ENCODE measurements at places on chromosomes 4 and X.

GRCh38 chr4:112402098-112402497, 104.9 kb downstream of the ALPK1 start:
- no peaks in the 10 kb centered on the region for H3K4me1 ChIP-seq
- H3K4me3 ChIP-seq: no peak overlapping the region
- H3K27ac ChIP-seq: no peak overlapping the region
- no peaks in the 10 kb centered on the region for H3K27me3 ChIP-seq
- DNase-seq: no peak

DNA sequence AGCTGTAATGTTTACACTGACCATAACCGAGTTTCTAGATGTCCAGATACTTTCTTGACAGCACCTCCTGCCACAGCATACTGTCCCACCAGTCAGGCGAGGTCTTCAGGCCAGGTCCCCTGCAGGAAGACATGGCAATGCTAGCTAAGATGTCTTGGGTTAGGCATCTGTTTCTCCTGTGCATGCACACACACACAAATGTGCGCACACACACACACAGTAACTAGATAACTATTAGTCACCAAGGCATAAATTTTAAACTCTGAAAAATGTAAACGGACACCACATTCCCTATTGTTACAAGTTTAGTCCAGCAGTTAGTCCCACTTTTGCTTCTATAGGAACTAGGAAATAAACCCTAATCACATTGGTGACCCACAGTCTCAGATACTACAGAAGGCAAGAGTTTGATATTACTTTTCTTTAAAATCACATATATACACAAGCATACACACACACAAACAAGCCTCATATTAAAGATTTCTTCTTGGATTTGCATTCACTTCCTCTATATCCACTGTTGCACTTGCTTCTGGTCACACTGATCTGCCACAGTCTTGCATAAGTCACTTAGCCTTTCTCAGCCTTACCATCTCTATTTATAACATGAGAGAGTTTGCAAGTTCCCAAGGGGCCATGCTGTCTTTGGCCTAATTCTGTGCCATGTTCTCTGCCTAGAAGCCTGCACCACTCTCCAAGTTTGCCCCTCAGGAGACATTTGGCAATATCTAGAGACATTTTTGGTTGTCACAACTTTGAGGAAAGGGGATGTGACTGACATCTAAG, 32.2 kb downstream of the IL21 start:
- no peaks in the 10 kb centered on the region for H3K4me1 ChIP-seq
- no peaks in the 10 kb centered on the region for H3K36me3 ChIP-seq
- DNase-seq: no peak
- no peaks in the 10 kb centered on the region for H3K27me3 ChIP-seq
- no peak overlapping the region for H3K4me3 ChIP-seq

GRCh38 chr4:79923281-79923680, 149.7 kb downstream of the ANTXR2 start:
- H3K27me3 ChIP-seq: no peaks in the 10 kb centered on the region
- H3K36me3 ChIP-seq: no peaks in the 10 kb centered on the region
- H3K4me3 ChIP-seq: no peak overlapping the region
- DNase-seq: no peak
- H3K27ac ChIP-seq: no peak overlapping the region

GRCh38 chr4:151532001-151532708, 123.2 kb downstream of the FHIP1A start:
- peak overlapping the region; percentile 83 for H3K27ac ChIP-seq
- no peaks in the 10 kb centered on the region for H3K27me3 ChIP-seq
- H3K36me3 ChIP-seq: no peaks in the 10 kb centered on the region
- no peak for DNase-seq

GRCh38 chrX:53422861-53423306, at the start of gene RIBC1:
TSS of gene RIBC1 (plus strand) at chrX:53422873. CDS start at chrX:53426277, 3,404 bp downstream.
- peaks cover 18% of the 10 kb centered on the region for H3K4me1 ChIP-seq
- H3K4me3 ChIP-seq: peak within 1 kb of the TSS; percentile 86
- H3K27ac ChIP-seq: peak within 1 kb of the TSS; percentile 93
- DNase-seq: no peak

DNA sequence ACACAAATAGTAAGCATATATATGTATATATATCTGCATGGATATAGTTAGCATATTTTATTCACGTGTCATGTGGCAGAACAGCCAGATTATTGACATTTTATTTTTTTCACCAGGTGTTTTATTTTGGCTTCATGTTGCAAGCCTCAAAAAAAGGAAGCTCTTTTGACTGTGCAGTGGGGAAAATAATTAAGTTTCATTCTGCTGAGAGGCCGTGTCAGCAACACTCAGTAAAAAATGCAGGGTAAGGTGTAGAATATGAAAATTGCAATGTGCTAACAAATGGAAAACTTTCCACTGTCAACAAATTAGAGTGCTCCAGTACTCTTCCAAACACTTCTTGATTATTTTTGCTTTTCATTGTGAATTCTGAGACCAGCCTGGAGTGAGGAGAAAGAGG, 511.5 kb downstream of the GLUD2 start:
- H3K36me3 ChIP-seq: no peaks in the 10 kb centered on the region
- DNase-seq: no peak

DNA sequence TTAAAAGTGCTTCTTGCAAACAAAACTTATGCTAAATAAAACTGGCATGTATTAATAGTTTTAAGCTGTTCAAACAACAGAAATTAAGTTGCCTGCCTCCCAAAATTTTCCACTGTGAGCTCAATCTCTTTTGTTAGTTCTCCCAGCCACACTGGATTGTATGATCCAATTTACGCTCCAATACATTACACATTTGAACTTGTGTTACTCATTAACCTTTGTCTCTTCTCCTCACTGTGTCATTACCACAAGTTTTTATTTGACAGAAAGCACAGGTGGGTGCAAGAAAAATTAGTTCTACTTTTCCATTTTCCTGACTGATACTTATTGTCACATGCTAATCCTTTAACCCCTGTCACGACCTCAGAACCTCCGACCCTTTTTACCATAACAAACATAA, 55.5 kb downstream of the SHISA3 start:
- no peak for DNase-seq
- no peaks in the 10 kb centered on the region for H3K27me3 ChIP-seq
- H3K4me3 ChIP-seq: no peak overlapping the region

DNA sequence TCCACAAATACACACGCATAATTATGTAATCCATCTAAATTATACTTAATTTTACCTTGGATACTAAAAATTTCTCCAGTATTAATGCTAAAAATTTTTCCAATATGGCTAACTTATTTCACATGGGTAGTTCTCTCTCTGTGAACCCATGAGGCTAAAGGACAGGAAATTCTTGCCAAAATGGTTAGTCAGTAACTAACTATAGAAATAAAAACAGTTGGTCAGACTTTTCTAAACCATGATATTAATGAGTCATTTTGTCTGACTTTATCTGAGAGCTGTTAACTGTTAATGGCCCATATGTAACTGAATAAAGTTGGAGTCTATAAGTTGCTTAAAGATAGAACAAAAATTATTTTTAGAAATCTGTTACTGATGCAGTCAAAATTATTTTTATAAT, 549.4 kb downstream of the TLL1 start:
- no peaks in the 10 kb centered on the region for H3K27me3 ChIP-seq
- DNase-seq: no peak
- no peak overlapping the region for H3K27ac ChIP-seq
- H3K4me1 ChIP-seq: no peaks in the 10 kb centered on the region
- H3K4me3 ChIP-seq: no peak overlapping the region

GRCh38 chr4:153535772-153536513, 69.8 kb downstream of the TMEM131L start:
- H3K4me1 ChIP-seq: peaks cover 86% of the 10 kb centered on the region
- DNase-seq: no peak
- no peak overlapping the region for H3K27ac ChIP-seq
- no peak overlapping the region for H3K4me3 ChIP-seq
- H3K27me3 ChIP-seq: no peaks in the 10 kb centered on the region
- H3K36me3 ChIP-seq: no peaks in the 10 kb centered on the region

GRCh38 chrX:149531599-149531998, 9.2 kb upstream of the EOLA1 start:
- no peaks in the 10 kb centered on the region for H3K4me1 ChIP-seq
- H3K27ac ChIP-seq: no peak overlapping the region
- no peak for DNase-seq
- peaks cover 17% of the 10 kb centered on the region for H3K36me3 ChIP-seq

DNA sequence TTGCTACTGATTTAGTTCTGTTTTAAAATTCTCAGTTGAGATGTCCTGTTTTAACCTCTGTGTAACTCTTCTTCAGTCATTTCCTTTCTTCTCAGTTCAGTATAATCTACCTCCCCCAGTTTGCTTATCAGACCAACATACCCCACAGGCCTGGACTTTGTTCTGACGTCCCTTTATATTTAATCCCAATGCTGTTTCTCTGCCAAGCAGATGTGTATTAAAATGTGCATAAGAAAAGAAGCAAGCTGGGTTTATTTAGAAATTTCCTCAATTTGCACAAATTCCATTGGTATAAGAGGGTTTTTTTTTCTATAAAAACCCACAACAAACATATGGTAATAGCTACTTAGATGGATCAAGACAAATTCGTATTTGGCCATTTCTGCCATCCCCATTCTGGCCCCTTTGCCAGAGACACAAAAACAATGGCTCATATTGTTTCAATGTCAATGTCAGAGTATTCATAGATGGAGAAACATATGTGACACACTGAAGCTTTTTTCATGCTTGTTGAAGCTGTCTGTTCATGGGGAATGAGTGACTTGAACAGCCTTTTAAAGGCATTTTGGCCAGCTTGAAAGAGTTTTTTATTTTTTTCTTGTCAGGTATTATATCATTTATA, 24.5 kb downstream of the HCCS start:
- DNase-seq: no peak
- H3K27ac ChIP-seq: no peak overlapping the region
- no peak overlapping the region for H3K4me3 ChIP-seq
- no peaks in the 10 kb centered on the region for H3K4me1 ChIP-seq
- no peaks in the 10 kb centered on the region for H3K27me3 ChIP-seq

- DNase-seq: no peak
- H3K4me3 ChIP-seq: no peak overlapping the region
- H3K36me3 ChIP-seq: no peaks in the 10 kb centered on the region
- no peaks in the 10 kb centered on the region for H3K4me1 ChIP-seq
Observed at GRCh38 chr4:68361146-68361589, 11.3 kb upstream of the YTHDC1 start.

DNA sequence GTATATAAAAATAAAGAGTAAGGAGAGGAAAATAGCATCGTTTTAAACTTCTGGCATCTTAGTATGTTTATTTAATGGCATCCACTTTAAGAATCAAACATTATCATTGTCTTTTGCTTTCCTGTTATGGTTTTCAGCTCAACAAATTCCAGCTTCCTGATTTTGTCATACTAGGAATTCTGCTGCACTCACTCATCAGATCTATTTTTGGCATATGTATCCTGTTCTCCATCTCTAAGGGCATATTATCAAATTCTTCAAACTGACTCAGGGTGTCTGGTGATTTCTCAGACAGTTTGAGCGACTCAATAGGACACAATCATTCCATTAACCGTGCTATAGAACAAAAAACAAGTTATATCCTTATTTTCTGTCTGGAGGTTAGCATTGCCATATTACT, 248.5 kb upstream of the DIAPH2 start:
- H3K4me1 ChIP-seq: no peaks in the 10 kb centered on the region
- H3K36me3 ChIP-seq: no peaks in the 10 kb centered on the region
- no peak overlapping the region for H3K27ac ChIP-seq

GRCh38 chr4:144495944-144496343, 150.0 kb upstream of the HHIP start:
- no peaks in the 10 kb centered on the region for H3K27me3 ChIP-seq
- H3K4me3 ChIP-seq: no peak overlapping the region
- H3K27ac ChIP-seq: no peak overlapping the region
- no peaks in the 10 kb centered on the region for H3K36me3 ChIP-seq
- DNase-seq: no peak

DNA sequence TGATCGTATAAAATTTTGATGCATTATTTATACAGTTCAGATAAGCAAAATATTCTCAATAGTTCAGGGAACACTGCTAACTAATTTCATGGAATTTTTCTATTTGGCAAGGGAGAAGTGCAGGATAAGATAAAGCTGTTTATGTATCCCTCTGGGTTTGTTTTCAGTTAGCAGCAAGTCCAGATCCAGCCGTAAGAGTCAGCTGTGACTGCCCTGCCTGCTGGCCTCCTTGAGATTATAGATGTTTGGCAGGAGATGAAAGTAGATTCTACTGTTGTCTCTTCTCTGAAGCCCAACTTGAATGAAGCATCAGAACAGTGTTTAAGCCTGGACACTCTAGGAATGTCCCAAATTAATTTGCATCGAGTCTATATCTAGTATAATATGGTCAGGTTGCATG, 29.5 kb downstream of the ANTXR2 start:
- H3K4me1 ChIP-seq: no peaks in the 10 kb centered on the region
- no peaks in the 10 kb centered on the region for H3K36me3 ChIP-seq
- no peak overlapping the region for H3K27ac ChIP-seq
- H3K27me3 ChIP-seq: no peaks in the 10 kb centered on the region
- no peak for DNase-seq

DNA sequence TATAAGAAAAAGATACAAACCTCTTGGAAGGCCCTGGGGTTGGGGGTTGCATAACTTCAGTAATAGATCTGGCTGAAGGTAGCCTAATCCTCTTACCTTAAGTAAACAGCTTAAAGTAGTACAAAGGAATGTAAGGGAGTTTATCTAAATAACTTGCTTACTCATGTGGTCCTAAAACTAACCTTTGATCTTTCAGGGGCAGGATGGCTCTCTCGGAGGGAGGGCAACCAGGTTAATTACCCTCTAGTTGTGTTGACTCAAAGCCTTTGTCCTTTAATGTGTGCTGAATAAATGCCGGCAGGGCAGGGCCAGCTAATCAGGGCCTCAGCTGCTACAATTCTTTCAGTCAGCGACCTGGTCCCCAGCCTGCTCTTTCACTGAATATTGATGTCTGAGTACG, 822.0 kb upstream of the SLIT2 start:
- no peak overlapping the region for H3K27ac ChIP-seq
- no peaks in the 10 kb centered on the region for H3K4me1 ChIP-seq
- no peaks in the 10 kb centered on the region for H3K27me3 ChIP-seq

- H3K27ac ChIP-seq: no peak overlapping the region
- DNase-seq: no peak
- H3K4me3 ChIP-seq: no peak overlapping the region
- H3K36me3 ChIP-seq: no peaks in the 10 kb centered on the region
- H3K27me3 ChIP-seq: peaks cover 11% of the 10 kb centered on the region
- no peaks in the 10 kb centered on the region for H3K4me1 ChIP-seq
Observed at GRCh38 chrX:129954804-129955203, 27.6 kb upstream of the BCORL1 start.

- H3K27me3 ChIP-seq: no peaks in the 10 kb centered on the region
- no peak for DNase-seq
- no peak overlapping the region for H3K27ac ChIP-seq
Observed at GRCh38 chr4:11489453-11490083, 60.9 kb upstream of the HS3ST1 start.

- no peaks in the 10 kb centered on the region for H3K4me1 ChIP-seq
- no peaks in the 10 kb centered on the region for H3K36me3 ChIP-seq
Observed at GRCh38 chrX:51456246-51456645, 40.1 kb downstream of the NUDT11 start.
